ENCODE measurements at places on chromosomes 4 and X.

- no peak for DNase-seq
These were observed 25.1 kb downstream of the TAB3 start for GRCh38 chrX:30863974-30864373.

DNA sequence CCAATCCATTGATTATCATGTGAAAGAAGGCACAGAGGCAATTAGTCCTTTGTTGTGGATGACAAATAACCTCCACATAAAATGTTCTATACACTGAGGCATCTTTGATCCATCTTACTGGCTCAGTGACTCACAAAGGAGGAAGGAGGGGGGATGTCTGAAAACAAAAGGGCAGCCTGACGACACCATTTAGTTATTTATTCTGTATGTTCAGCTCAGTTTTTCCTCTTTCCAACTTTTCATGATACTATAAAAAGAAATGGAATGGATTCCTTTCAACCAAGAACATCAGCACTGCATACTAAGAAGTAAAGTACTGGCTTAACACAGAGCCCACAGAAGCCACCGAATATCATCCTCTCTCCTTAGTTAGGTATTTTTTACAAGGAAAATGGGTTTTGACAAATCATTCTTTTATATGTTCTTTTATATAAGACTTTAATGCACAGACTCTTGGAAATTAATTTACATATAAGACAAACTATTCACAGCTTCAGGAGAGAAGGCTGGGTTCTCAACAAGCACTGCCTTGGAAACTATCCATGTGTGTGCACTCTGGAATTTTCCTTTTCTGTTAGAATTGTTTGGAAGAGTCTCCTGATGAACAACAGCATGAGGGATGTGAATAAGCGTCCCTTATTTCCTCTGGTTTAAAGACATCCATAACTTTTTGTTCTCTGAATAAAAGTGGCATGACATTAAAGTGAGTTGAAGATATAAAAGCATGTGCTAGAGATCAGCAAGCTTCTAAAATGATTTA, 135.6 kb downstream of the TSPAN5 start:
- no peak for DNase-seq

DNA sequence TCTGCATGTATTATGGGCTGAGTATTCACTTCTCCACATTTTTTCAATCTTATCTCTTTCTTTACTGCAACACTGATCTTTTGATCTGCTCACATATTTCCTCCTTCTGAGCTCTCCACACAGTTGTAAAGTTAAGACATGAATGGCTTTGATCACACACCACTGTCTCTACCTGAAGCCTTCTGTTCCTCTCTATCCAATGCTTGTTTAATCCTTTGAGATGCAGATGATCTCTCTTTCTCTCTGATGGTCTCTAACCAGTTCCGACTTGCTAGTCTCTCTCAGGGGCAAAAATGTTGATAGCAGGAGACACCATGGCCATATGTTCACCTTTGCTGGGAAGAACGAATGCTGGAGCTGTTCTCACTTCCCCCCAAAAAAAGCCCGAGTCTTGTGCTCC, 162.4 kb downstream of the UNC5C start:
- no peak for DNase-seq

GRCh38 chr4:80101071-80101791, 28.2 kb upstream of the ANTXR2 start:
- no peak for DNase-seq

DNA sequence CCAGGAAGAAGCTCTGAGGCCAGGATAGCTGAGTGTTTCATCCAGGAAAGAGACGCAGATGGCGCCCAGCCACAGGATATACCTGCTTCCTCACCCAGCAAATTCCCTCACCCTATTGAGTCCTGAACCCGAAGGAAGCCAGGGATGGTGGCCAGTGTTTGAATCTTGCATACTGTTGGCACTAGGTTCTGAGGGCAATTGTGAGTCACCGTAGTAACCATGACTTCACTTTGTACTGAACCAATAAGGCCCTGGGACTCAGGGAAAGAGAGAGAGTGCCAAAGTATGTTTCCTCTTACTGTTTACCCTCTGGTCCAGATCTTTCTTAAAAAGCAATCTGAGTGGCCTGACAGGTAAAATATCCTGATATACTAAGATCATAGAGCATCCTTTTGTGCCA, 25.6 kb upstream of the SMIM10L2A start:
- DNase-seq, result no peak

DNA sequence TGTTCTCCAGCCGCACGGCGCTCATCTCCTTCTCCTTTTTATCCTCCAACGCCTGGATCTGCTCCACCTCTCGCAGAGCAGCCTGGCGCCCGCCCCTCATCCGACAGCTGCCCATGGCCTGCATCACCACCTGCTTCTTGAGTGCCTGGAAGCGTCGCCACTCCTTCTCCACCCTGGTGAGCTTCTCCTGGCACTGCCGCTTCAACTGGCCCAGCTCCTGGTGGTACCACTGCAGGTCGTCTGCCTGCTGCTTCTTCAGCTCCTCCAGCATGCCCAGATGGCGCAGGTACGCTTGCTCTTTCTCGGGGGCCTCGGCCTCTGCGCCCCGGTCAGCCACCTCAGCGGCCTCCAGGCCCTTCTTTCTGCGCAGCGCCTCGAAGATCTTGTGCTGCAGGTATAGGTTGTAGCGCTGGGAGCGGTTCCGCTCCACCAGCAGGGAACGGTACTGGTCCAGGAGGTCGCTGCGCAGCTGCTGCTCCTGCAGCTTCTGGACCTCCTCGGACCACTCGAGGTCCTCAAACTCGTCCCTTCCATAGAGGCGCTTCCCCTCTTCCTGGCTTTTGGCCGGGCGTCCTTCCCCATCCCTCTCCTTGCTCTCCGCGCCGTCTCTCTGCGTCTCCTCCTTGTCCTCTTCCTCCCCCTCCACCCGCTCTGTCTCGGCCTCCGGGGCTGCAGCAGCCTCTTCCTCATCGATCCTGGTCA, 1.2 kb upstream of the TADA2B start:
- no peak for DNase-seq

DNA sequence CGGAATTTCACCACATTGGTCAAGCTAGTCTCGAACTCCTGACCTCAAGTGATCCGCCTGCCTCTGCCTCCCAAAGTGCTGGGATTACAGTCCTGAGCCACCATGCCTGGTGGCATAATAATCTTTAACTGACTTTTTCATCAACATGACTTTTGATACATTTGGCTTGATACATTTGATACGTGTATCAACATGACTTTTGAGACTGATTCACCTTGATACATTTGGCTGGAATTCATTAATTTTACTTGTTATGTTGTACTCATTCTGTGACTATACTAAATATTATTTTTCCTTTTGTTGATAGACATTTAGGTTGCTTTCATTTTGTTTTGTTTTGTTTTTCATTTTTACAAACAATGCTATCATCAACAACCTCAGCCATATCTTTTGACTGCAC, 6.3 kb downstream of the TMEM154 start:
- no peak for DNase-seq

GRCh38 chr4:176350671-176351070, 30.9 kb downstream of the SPCS3 start:
- DNase-seq, result no peak

GRCh38 chr4:82394896-82395295, 21.1 kb upstream of the HNRNPD start:
- DNase-seq, result no peak

DNA sequence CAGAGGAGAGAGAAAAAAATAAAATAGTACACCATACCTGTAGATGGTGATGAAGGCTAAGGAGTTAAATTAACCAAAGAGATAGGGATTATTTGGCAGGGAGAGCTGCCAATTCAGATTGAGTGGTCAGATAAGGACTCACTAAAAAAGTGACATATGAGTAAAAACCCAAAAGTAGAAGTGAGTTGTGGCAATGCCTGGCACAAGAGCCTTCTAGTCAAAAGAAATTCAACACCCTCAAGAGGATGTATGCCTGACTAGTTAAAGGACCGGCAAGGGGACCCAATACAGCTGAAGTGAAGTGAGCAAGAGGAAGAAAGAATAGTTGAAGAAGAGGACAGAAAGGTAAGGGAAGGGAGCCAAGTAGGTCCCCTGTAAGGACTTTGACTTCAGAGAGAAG, 34.9 kb downstream of the ELF2 start:
- DNase-seq, result no peak

DNA sequence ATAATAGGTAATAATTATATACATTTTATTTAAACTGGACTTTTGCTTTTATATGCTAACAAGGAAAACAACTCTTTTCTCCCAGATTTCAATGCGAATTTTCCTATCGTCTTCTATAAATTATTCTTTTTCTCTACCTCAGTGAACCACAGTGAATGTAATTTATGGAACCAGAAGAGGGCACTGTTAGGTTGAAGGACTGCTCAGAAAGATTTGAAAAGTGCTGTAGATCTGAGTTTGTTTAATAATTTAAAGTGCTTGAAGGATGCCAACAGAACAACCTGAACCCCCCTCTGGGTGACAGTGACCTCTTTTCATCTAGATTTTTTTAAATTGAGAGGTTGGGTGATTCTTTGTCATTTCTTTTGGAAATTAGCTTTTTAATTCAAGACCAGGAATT, 54.9 kb downstream of the PHOX2B start:
- DNase-seq, result peak; percentile 8

- no peak for DNase-seq
These were observed 128.1 kb downstream of the COL25A1 start for GRCh38 chr4:109174224-109174953.

DNA sequence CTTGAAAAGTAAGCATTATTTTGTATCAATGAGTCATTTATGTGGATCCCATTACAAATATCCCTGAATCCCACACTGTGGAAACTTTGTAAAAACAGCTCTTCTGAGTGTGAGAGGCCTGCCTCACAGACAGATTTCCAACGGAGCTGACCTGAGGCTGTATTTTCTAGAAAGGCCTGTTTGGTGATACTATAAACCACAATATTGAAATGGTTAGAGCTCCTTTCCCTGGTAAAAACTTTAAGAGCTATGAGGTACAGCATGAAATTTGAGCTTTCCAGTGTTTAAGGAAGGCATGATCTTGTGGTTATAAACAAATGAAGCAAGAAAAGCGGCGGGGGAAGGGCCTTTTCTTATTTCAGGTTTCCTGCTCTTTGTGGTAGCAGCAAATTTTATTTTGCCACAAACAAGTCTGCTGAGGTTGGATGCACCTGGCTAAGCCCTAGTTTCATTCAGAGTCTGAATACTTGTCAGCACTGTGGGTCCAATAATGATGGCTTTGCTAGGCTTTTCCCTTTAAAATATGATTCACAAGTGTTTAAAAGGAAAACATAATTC, 86.8 kb upstream of the ETNPPL start:
- no peak for DNase-seq

DNA sequence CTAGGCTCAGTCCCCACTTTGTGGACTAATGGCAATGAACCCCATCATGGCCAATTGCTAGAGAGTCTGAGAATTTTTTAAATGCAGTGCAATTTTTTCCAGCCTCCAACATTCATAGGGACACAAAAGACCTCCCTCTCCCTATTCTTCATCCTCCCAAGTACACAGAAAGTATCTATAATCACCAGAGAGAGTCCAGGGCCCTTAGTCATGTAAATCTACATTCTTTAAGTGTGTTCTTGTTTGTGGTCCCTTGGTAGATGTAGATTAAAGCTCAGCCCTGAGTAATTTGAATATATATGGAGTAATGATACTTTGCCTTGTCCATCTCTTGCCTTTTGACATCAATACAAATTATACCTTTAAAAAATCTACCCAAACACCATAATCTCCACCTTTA, 51.3 kb upstream of the ATXN3L start:
- no peak for DNase-seq

DNA sequence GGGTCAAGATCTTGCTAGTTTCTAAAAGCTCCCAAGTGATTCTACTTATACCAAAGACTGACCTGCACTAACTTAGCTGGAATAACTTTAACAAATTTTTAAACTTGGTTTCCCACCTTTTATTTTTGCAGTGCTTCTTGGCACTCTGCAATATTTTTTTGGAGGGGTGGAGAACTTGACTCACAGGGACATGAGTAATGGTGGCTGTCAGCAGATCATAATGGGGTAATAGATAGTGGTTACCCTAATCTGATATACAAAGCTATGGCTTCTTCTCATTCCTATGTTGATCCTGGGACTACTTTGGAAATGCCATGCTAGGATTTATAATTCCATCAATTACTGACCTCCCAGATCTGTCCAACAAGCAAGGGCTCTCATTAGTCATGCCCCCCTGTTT, 295.7 kb downstream of the GPAT3 start:
- no peak for DNase-seq

- peak; percentile 73 for DNase-seq
These were observed 82.5 kb downstream of the HPRT1 start for GRCh38 chrX:134542485-134542884.

DNA sequence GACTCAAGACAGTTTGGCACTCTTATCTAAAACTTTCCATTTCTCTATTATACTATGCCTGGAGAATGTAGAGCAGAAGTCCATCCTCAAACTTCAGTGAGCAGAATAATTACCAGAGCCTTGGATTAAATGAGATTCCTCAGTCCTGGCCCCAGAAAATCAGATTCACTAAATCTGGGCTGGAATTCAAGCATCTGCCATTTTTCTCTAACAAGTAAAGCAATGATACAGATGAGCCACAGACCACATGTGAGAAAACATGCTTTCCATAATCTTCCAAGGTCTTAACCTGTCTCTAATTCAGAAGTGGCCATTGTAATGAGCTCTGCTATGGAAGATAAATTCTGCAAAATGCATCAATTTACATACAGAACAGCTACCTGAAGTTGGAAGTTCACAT, 25.4 kb downstream of the SOWAHB start:
- no peak for DNase-seq

DNA sequence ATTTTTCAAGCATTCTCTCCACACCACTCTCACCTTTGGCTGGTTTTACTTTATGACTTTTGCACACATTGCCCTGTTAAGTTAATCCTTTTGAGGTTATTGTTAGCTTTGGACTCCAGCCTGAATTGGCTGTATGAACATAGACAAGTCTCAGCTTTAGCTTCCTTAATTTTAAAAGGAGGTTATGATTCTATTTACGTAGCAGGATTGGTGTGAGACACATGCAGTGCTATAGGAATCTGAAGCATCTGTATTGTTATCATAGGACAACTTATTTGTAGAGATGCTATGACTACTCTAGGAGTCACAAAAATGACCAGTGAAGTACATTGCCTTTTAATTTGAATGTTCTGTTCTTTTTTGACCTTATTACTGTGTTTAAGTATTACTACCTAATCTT, 15.7 kb downstream of the PGAM4 start:
- DNase-seq, result no peak

- DNase-seq, result no peak
These were observed 74.9 kb downstream of the MAB21L2 start for GRCh38 chr4:150656891-150657290.

GRCh38 chrX:40267334-40268187, 169.8 kb upstream of the BCOR start:
- no peak for DNase-seq

- DNase-seq, result peak; percentile 32
These were observed 254.0 kb downstream of the TMA16 start for GRCh38 chr4:163748449-163748848.

- DNase-seq, result no peak
These were observed 7.6 kb upstream of the UNC5C start for GRCh38 chr4:95556207-95556859.

GRCh38 chr4:103244251-103244650, 46.1 kb upstream of the CENPE start:
- DNase-seq, result no peak

Measured in NCI-H1436 (cell line).